Renal pelvis (tissue), 12 donors: ENCODE measurements at places on chromosomes 6 and 20.

- DNase-seq = no peak
Observed at GRCh38 chr20:20241976-20242375, 125.9 kb upstream of the INSM1 start.

DNA sequence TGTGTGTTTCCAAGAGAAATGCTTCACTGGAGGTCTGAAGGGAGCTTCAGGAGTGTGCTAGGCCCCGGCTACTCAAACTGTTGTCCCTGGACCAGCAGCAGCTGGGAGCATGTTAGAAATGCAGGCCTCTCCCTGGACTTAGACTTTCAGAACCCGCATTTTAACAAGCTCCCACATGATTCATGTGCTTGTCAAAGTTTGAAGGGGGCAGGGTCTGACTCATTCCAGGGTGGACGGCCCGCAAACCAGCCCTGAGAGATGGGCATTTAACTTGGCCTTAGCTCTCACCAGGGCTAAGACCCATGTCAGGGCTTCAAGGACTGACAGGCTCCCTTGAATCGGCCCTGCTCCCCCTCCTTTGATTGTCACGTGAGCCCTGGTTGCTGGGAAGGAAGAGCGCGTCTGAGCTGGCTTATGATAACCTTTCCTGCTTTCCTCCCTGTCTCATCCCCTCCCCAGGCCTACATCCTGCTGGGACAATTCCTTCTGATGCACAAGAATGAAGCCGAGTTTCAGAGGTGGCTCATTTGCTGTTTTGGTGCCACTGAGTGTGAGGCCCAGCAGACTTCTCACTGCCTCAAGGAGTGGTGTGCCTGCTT, 35.5 kb downstream of the BANF2 start:
- DNase-seq = peak; percentile 27

DNA sequence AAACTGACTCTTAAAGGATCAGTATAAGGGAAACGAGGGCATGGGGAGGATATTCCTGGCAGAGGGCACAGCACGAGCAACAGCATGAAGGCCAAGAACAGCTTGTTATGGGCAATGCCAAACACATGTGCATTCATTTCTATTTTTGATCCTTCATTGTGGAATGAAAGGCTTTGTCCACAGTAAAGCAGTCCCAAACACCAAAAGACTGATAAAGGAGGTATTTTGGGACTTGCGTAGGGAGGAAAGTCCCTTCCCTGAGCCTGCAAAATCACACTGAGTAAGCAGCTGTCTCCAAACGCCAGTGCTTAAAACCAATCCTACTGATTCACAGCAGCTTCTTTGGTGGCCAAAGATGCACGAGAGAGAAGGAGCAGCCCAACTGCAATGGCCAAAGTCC, 138.2 kb downstream of the UNC5CL start:
- DNase-seq = no peak

DNA sequence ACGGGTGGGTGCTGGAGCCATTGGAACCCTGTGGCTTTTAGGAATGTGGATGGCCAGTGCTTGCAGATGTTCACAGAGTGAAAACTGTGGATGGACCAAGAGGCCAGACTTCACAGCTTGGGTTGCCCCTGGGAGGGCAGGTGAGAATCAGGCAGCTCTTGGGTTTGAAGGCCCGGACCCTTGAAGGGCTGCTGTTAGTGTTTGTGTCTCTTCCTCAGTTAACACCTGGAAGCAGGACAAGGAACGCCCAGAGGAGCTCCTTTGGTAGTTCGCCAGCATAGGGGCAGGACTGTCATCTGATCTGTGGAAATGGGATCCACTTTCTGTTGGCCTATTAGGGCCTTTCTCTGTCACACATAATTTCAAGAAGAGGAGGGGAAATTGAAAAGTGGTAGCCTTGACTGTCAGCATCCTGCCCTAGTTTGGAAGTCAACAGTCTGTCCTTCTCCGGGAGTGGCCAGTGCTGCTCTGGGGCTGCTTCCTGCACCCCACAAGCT, 43.6 kb downstream of the RIOK1 start:
- DNase-seq = no peak

GRCh38 chr20:62156592-62157386, 13.2 kb downstream of the SS18L1 start:
- DNase-seq = no peak

DNA sequence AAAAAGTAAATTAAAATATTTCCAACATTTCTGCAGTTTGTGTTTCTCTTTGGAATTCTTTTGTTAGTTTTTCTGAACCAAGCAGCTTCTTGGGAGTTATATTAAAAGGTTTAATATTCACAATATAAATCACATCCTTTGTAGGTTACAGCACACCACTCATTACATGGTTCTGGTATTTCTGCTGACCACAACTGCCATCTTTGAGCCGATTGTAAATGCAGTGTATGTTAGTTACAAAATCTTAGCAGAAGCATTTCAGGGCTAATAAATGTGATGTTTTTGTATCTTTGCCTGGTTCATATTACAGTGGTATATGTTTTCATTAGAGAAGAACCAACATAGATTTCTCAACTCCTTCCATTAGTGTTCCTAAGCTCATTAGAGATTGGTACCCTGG, 19.1 kb upstream of the TSHZ2 start:
- DNase-seq = no peak

DNA sequence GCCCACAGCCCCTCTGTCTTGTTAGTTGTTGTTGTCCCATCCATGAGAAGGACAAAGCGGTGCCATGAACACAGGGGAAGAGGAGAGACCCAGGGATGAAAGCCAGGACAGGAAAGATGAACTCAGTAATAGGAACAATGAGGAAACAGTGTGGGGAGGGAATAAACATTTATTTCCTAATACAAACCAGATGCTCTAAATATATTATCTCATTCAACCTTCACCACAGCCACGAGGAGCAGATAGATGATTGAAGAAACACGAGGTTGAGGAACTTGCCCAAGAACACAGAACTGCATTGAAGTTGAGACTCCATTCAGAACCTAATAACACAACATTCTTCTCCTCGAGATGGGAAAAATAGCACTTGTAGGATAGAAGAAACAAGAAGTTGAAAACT, 53.0 kb upstream of the AIG1 start:
- DNase-seq = no peak

- DNase-seq = no peak
Observed at GRCh38 chr6:96249755-96250154, 234.0 kb downstream of the FUT9 start.

GRCh38 chr6:122472022-122472340, 374 bp upstream of the SERINC1 start:
- no peak for DNase-seq

DNA sequence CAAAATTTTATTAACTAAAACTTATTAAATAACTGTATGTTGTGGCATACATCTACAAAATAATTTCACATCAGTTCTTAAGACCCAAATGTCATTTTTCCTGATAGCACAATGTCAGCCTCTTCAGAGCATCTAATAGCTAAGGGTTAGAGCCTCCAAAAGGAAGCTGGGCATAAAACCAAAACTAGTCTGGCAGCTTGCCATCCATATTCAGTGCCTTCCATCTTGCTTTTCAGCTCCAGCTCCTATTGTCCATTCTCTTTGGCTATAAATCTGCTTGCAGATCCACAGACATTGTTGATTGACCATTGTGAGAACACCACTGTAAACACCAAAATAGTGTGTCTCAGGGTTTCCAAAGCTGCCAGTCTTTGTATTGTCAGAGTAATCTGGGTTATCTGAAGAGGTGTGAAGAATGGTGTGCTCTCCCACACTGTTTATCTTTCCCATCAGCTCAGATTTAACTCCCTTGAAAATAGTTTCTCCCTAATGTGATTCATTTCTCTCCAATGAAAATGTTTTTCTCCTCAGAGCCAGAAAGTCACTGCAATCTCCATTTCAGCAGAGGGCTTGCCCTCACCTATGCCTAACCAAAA, 154.8 kb upstream of the KCNQ5 start:
- DNase-seq = no peak

DNA sequence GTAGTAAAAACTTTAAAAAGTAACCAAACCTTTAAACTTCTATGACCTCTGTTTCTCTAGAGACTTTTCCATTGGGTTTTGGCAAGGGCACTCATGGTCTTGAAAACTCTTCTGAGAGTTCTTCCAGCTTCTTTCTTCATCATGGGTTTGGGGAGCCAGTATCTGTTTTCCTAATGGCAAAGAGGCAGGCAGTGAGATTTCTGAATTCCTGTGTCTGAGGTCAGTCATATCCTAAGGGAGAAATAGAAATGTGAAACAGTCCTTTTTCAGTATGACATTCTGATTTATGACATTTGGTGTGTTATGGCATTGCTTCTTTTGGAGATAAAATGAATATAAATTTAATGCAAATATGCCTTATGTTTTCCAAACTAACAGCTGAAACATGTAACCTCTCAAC, 518.5 kb upstream of the MARCKS start:
- DNase-seq = no peak

DNA sequence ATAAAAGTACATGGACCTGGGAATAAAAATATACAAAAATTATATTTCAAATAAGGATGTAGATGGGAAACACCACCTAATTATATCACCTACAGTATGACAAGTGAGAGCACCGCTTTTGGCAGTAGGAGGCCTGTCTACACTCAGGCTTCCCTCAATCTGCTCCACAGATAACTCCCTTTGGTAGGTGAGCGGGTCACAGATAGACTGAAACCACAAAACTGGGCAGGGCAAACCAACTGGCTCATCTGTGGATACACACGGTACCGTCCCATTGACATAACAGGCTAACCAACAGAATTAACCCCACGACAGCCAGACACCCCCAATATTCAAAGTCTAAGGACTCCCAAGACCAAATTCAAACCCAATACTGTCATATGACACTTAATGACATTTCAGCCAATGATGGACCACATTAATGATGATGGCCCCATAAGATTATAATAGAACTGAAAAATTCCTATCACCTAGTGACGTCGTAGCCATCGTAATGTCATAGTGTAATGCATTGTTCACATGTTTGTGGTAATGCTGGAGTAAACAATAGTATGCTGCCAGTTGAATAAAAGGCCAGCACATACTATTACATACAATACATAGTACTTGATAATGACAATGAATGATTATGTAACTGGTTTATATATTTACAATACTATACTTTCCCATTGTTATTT, 109.7 kb downstream of the MBOAT1 start:
- DNase-seq = no peak

DNA sequence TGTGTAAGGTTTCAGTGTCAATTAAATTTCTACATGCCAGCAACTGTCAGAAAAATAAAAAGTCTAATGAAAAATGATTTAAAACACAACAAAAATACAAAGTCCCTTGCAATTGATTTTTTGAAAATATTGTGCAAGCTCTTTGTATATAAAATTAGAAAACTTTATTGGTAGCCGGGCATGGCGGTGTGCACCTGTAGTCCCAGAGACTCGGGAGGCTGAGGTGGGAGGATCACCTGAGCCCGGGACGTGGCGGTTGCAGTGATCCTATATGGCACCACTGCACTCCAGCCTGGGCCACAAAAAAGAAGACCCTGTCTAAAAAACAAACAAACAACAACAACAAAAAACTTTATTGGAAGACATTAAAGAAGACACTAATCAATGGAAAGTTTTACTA, 6.0 kb upstream of the OVOL2 start:
- DNase-seq = no peak

- DNase-seq = peak; percentile 77
Observed at GRCh38 chr6:111805511-111806164, 67.6 kb downstream of the FYN start.

GRCh38 chr20:44942264-44942973, 17.8 kb downstream of the TOMM34 start:
- no peak for DNase-seq

DNA sequence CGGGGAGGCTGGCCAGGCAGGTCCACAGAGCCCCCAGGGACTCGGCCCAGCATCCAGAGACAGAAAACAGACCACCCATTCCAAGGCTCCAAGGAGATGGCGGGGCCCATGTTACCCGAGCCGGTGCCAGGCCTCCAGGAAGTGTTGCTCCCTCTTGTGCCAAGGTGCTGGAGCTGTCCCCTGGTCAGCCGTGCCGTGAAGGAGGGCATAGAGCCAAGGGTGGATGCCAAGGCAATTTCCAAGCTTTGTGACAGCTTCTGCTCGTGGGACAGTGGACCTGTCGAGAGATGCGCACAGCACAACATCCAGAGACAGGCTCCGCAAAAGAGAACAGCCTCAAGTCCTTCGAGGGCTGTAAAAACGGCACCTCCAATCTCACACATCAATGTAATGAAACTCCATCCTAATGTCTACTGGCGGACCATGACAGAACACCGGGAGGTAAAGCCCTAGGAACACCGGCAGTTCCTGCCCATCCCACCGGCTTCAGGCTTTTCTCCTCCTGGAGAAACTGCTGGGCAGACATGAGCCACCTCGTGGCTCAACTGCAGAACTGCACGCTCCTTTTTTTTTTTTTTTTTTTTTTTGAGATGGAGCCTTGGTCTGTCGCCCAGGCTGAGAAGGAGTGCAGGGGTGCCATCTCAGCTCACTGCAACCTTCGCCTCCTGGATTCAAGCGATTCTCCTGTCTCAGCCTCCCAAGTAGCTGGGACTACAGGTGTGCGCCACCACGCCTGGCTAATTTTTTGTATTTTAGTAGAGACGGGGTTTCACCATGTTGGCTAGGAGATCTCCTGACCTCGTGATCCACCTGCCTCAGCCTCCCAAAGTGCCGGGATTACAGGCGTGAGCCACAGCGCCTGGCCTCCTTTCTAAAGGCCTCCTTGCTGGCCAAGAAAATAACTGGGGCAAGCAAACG, 30.9 kb upstream of the AVP start:
- peak; percentile 50 for DNase-seq

DNA sequence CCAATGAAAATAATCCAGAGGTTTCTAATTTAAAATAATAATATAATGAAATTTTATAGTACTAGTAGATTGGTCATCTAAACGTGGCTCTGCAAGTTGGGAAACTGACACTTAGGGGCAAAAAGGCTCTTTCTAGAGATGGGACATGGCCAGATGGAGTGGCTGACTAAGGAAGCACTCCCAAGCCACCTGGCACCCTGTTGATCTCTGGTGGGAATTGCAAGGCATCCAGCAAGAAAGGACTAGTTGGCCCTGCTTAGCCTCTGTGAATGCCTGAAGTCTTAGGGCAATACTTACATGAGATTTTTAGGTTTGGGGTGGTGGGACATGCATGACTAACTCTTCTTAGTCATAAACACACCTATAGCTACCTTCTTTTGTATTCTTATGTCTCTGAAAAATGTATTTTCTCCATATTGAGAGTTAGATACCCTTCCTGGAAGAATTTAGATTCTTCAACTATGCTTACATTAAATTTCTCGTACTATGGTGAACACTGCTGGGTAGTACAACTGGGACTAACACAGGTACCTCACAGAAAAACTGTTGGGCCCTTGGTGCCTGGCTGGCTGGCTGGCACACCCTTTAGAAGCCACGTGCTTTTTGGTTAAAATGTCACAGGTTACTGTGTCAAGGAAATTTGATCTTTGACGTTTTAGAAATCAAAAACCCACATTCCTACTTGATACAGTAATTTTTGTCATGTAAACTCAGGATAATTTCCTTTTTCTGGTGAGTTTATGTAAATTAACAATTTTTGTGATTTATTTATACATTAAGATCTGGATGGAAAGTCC, 25.0 kb upstream of the SH3BGRL2 start:
- no peak for DNase-seq

GRCh38 chr6:15044948-15045347, 200.9 kb upstream of the JARID2 start:
- DNase-seq = no peak
